ENCODE measurements at places on chromosomes 12 and 14.

GRCh38 chr12:15875863-15876262 lies 6.3 kb upstream of the STRAP start:
- no peak for DNase-seq

GRCh38 chr12:7948589-7949260 lies 12.7 kb upstream of the SLC2A3 start:
- peak; percentile 77 for DNase-seq

DNA sequence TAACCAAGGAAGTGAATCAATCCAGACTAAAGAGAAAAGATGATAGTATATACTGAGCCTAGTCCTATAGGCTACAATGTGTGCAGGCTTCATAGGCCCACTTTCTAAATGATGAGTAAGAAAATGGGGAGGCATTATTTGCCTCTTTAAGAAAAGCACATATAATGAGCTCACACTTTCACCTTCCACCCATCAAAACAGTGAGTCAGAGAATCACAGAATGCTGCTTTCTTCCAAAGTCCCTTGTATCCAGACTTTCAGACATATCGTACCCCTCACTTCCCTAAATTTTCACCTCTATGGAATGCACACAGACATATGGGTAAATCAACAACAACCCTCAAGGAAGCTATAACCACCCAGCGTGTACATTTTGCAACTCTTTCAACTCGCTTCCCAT lies 286.4 kb upstream of the PRKD1 start:
- no peak for DNase-seq

DNA sequence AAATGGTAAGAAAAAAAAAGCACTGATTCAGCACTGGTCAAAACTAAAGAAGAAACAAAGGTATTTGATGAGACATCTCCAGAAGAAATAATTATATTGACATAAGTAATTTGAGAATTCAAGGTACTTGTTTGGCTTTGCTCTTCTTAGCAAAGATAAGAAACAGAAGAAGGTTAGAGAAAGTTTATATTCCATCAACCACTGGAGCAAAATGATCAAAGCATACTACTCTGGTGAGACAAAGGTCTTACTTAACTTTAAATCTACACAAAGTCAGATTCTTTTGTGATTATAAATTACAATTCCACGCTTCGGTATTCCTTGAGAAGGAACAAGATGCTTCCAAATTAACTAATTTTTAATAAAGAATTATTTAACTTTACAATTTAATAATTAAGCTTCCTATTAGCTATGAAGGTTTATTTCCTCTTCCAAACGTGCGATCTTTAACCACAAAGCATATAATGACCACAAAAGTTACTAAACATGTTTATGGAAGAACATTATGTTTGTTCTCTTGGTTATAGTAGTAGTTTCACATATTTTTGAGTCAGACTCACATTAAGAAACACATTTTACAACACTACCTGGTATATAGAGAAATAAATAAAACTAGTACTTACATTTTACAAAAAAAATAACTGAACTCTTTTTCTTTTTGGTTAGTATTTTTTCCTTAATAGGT lies 53.4 kb downstream of the METTL25 start:
- DNase-seq = no peak

DNA sequence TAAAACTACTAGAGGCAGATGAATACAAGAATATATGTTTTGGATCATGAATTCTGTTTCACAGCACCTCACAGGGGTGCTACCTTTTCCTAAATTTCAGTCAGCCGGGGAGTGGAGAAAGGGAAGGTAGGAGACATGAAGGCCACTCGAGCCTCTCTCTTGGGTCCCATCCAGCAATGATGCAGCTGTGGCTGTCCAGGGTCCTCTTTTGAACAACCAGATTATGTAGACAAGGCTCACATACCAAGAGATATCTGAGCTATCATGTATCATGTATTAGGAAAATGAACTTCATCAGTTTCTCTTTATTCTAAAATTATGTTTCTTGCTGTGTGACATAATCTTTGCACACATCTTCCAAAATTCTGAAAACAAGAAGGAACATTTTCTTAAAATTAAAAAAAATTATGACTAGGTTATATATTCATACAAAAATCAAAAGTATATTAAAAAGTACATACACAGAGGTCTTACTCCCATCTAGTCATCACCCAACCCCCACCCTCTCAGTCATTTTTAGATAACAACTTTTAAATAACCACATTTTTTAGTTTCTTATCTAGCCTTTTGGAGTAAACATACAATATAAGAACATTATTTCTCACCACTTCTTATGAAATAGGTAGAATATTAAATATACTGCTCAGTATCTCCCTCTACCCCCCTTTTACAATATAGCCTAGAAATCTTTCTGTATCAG lies 88.7 kb downstream of the ACADS start:
- DNase-seq = no peak

GRCh38 chr14:100031506-100032281 lies 33.5 kb upstream of the EVL start:
- peak; percentile 8 for DNase-seq

GRCh38 chr14:68986926-68987652 lies 8.0 kb upstream of the ACTN1 start:
- DNase-seq = no peak

GRCh38 chr14:59246566-59246965 lies 58.1 kb downstream of the DAAM1 start:
- no peak for DNase-seq

- no peak for DNase-seq
Observed at GRCh38 chr12:109301643-109302168, 7.4 kb downstream of the FOXN4 start.

DNA sequence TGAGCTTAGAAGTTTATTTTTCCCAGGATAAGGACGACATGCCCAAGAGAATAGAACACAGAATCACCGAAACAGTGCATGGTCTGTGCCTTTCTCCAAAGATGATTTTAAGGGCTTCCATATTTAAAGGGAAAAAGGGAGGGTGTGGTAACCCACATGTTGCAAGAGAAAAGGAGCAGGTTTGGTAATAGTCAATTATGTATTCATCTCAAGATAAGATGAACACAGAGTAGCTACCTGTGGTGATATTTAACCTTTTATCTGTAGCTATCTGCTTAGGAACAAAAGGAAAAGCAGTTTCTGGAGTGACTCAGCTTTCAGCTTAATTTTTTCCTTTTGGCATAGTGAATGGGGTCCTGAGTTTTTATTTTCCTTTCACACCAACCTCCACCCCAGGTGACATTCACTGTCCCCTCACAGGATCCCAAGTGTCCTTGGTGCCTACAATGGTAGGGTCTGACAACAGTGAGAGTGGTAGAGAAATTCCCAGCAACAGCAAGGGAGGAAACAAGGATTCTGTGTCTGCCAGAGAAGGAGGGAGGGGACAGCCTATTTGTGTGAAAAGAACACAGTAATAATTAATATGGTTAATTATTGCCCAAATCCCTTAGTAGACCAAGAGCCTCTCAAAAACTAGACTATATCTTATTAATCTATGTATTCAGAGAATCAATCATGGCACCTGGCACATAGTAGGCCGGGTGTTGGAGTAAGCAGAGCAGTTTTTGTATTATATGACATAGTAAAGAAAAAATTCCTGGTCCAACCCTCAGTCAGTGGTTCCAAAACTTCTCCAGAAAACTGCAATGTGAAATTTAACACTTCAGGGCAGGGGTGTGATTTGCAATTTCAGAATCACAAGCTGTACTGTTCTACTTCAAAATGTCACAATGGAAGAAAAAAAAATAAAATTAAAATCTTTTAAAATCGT lies 154.5 kb downstream of the PHLDA1 start:
- no peak for DNase-seq

GRCh38 chr12:39946361-39947280 lies 159.3 kb downstream of the SLC2A13 start:
- no peak for DNase-seq

DNA sequence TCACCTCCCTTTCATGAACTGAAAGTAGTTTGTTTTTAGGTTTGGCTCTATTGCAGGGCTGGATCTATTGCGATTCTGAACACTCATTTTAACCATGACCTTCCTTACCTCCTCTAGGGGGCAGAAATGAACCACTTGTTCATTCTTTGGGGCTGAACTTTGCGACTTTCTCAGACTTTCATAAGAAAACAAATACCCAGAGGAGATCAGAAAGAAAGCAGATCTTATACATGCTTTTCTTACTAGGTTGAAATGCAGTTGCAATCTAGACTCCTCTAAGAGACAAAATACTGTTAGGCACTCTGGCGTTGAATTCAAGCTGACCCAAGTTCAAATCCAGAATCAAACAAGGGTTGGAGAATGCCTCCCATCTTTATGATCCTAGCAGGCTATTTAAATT lies 32.6 kb upstream of the PLEKHG3 start:
- DNase-seq = peak; percentile 31

DNA sequence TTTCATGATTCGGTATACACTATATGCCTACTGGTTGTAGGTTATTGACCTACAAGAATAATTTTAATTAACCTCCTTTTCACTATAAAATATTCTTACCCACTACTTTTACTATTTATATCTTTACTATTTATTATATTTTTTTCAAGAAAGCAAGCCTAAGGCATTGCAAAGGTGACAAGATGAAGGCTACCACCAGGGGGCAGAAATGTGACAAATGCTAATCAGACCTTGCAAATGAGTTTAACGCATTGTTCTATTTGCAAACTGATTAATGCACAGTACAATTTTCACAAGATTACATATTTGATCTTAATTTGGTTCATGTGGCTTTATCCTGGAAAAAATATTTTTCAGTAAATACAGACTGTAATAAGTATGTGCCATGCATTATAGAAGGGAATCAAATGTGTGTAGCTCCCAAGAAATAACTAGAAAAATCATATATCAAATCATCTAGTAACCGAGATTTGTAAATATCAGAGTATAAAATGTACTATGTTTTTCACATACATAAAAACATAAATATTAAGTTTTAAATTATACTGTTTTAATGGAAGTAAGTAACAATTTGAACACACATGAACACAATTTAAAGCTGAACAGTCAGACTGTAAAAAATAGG lies 107.0 kb downstream of the ADAMTS20 start:
- peak; percentile 60 for DNase-seq

- no peak for DNase-seq
Observed at GRCh38 chr14:83777516-83777915, 1752.4 kb upstream of the FLRT2 start.

DNA sequence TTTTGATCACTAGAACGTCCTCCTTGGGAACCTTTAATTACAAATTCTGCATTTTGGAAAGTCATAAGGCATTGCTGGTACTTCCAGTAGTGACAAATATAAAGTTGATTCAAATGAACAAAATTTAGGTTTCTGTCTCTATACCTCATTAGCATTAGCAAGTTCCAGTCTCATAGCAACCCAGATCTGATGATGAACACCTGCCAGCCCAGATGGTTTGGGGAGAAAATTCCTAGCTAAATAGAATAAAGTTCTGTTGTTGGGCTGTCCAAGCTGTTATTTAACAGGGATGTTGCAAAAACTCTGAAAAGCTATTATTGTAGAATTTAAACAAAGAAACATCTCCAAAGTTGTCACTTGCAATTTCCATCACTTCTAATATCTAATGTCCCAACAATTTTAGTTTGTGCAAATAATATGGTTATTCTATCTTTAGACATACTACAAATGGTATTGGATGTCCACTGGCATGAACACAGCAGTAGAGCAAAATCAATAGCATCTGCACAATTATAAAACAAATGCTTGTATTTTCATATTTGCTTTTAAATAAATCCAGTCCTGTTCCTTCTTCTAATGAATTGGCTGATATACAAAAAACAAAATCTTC lies 299.4 kb downstream of the SLC16A7 start:
- DNase-seq = no peak

DNA sequence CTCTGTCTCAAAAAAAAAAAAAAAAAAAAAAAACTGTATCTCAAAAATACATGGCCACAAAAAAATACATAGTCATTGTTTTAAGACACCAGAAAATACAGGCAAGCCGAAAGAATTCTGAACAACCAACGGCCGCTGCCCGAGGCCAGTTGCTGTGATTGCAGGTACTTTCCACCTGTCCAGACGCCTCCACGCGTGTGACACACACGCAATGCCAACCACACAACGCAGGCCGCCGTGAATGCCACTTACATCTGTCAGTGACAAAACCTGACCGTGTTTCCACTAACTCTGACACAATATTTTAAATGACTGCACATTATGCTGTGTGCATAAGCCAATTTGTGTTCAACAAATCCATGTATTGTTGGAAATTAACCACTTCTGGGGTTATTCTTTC lies 22.4 kb upstream of the INF2 start:
- no peak for DNase-seq

- peak; percentile 17 for DNase-seq
Observed at GRCh38 chr14:21494902-21495762, 16.0 kb downstream of the METTL3 start.

- no peak for DNase-seq
Observed at GRCh38 chr14:79418649-79419415, 792.5 kb downstream of the DIO2 start.

- no peak for DNase-seq
Observed at GRCh38 chr12:12480074-12480473, 82.6 kb downstream of the DUSP16 start.

DNA sequence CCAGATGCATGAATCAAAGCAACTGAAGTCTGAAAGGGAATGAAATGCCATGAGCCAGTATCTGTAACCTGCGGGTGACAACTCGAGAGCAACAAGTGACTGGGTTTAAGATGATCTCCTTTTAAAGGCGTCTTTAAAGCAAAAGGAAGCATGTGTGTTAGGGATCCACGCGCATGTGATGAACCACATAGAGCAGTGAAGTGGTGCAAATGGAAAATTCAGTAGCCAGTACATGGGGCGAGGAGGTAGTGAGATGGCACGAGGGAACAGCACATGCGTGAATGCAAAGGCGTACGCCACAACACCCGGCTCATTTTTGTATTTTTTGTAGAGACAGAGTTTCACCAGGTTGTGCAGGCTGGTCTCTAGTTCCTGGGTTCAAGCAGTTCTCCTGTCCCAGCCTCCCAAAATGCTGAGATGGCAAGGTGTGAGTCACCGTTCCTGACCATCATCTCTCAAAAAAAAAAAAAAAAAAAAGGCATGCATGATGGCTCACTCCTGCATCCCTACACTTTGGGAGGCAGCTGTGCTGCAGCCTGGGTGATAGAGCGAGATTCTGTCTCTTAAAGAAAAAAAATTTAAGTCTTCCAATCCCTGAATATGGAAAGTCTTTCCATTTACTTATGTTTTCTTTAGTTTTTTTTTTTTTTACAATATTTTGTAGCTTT lies 24.6 kb upstream of the BCL7A start:
- DNase-seq = no peak

GRCh38 chr12:108620236-108620879 lies 13.3 kb downstream of the SELPLG start:
- DNase-seq = no peak

GRCh38 chr14:54208751-54209150 lies 188.1 kb upstream of the CDKN3 start:
- no peak for DNase-seq
